ENCODE measurements at places on chromosomes 12 and 14.

DNA sequence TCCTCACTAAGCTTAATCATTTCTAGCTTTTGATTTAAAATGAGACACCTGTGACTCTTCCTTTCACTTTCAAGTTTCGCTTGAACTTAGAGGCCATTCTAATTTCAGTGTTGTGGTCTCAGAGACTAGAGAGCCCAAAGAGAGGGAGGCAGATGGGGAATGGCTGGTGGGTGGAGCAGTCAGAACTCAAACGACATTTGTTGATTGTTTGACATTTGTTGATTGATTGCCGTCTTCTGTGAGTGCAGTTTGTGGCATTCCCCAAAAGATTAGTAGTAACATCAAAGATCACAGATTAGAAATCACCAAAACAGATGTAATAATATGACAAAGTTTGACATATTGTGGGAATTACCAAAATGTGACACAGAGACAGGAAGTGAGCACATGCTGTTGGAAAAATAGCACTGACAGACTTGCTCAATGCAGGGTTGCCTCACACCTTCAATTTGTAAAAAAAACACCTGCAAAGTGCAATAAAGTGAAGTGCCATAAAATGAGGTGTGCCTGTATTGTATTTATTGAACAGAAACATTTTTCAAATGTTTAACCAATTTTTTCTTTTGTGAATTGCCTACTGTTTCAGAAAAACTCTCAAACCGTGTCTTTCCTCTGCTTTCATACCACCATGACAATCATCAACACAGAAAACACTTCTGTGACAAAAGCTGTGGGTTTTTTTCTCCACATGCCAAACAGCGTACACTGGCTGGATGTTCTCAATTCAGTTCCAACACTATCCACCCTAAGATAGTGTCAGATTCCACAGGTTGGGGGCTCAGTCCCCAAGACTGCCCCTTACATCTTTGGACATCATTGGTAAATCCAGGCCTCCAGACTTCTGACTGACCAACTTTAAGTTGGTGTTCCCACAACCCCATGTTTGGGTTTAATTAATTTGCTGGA is 376.3 kb upstream of the RGS6 start:
- DNase-seq: peak; percentile 42

GRCh38 chr12:70449074-70449752 is 83.1 kb downstream of the KCNMB4 start:
- DNase-seq: no peak

DNA sequence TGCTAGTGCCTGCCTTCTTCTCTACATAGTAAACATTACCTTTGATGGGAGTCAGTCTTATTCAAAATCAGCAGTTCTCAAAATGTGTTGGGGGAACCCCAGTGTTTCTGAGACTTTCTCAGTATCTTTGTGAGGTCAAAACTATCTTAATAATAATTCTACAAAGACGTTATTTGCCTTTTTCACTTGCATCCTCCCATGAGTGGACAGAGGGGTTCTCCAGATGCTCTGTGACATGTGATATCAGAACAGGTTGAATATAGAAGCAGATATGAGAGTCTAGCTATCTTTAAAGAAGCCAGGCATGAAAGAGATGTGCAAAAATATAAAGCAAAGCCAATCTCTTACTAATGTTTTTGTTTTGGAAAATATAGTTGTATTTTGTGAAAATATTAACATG is 144.7 kb downstream of the KTN1 start:
- no peak for DNase-seq

DNA sequence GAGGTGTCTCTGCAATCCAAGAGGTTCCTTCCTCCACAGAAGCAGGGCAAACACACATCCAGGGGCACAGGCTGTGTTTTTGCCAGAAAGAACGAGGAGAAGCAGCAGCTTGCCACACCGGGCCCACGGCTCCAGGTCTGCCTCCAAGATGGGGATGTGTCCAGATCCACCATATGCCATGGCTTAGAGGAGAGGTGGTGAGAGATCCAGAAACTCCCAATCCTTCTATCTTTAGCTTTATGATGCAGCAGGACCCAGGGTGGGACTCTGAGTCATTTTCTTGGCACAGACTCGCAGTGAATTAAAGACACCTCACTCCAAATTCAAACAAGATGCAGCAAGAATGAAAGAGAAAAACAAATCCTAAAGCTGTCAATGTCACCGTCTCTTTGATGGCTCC is 481.4 kb upstream of the TMEM132C start:
- DNase-seq: no peak

DNA sequence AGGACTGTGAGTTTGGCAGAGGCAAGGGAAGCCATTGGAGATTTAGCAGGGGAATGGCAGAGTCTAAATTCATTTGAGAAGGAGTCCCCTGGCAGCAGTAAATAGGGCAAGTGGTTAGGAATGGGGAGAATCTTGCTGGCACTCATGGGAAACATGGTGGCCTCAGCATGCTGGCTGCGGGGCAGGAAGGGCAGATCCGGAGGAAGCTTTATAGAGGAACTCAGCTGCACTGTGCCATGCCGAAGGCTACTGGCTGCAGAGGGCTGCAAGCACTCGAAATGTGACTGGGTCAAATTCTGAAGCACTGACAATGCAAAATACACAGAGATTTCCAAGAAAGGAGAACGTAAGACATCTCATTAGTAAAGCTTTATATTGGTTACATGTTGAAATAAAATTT is 23.9 kb downstream of the CCNK start:
- no peak for DNase-seq
